ENCODE measurements at places on chromosomes 3 and 15.

DNA sequence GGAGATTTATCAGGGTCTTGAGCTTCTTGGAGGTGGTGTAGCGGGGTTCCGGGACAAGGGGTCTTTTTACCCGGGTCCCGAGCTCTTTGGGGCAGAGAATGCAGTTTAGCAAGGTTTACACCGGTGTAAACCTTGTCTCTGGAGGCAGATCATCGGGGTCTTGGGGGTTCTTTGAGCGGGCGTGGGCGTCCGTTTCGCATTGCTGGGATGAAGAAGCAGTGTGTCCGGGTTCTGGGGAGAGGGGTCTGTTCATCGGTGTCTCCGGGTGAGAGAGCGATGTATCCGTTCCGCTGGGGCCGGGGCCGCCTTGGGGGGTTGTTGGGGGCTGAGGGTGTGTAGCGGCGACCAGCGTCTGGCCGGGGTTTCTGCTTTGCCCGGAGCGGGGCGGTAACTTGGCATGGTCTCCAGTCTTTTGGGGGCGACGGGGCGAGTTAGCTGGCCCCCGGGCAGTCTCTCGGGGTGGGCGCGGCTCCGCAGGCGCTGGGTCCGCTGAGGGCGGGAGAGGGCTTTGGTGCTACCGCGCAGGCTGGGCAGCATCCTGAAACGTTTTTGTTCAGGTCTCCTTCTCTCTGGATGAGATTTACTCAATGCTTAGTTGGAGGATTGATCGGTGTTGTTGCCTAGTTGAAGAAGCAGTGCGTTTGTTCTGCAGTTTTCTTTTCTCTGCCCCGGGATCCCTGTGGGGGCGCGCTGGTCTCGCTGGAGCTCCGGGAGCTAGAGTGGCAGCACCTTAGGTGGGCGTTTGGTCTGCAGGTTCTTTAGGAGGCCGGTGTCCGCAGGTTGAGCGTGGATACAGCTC lies 843 bp downstream of the GLCE start:
- no peak for DNase-seq

GRCh38 chr15:33150971-33151370 lies 43.5 kb downstream of the FMN1 start:
- no peak for DNase-seq

GRCh38 chr3:155809181-155809580 lies 3.1 kb upstream of the C3orf33 start:
- DNase-seq = no peak

- DNase-seq = no peak
Observed at GRCh38 chr15:30889196-30889595, 14.5 kb upstream of the FAN1 start.

- no peak for DNase-seq
Observed at GRCh38 chr3:175357758-175358157, 498.6 kb downstream of the NAALADL2 start.

DNA sequence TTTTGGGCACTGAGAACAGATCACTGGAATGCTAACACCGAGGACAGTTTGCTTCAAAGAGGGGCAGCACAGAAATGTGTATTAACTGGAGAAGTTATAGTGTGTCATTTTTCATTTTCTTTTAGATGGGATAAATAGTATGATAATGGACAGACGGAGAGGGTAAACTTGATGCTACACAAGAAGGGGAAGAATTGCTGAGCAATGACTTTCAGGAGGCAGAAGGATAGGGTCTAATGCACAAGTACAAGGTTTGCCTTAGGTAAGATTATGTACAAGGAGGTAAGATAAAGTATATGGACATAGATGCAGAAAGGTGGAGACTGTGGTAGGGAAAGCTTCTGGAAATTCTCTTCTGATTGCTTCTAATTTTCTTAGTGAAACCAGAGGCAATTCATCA lies 32.3 kb upstream of the LRRC58 start:
- DNase-seq = no peak
